ENCODE measurements at places on chromosomes 4 and X.

GRCh38 chrX:111129921-111130320, 33.9 kb downstream of the PAK3 start:
- DNase-seq = no peak

- DNase-seq = no peak
Observed at GRCh38 chr4:25011135-25011866, 19.4 kb downstream of the LGI2 start.

- no peak for DNase-seq
Observed at GRCh38 chr4:72975488-72975784, 94.1 kb downstream of the COX18 start.

GRCh38 chrX:30196322-30196721, 19.0 kb upstream of the MAGEB2 start:
- peak; percentile 4 for DNase-seq

DNA sequence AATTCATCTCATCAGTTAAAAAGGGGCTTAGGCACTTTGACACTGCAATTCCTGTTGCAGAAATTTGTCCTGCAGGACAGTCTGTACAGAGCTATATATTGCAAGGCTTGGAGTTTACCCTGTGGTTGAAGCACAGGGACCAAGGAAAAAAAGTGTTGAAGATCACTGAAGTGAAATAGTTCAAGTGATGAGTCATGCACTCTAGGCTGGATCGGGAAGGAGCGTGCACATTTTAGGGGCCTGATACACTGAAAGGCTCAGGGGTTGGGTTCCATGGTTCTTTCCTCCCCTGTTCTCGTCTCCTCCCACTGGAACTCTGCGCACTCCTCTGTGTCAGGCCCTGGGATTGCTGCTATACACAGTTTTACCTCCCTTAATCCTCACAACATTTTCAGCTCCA, 104.9 kb upstream of the ARMCX2 start:
- DNase-seq = no peak

GRCh38 chr4:100357542-100357941, 160.3 kb downstream of the EMCN start:
- DNase-seq = no peak

DNA sequence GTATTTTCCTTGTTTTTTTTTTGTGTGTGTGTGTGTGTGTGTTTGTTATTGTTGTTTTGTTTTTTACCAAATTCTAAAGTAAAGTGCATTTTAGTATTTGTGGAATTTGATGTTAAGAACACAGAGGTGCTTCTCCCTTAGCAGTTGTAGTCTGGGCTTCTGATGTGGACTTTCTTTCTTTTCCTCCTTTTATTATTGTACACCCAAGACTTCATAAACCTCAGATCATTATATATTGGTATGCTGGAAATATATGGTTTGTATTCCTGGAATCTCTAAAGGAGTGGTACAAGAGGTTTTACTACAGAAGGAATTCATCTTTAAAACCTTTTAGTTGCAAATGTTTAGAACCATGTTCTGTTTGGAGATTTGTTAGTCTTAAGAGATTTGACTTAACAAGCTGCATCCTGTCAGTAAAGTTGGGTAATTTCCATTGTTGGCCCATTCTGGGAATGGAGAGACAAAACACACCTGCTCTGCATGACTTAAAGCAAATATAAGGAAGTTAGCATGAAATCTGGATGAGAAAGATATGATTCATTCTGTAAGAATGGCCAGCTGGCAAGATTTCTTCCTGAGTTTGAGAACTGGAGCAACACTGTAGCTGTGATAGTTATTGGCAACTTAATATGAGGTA, 64.0 kb downstream of the SMAD1 start:
- peak; percentile 42 for DNase-seq

Data from RCC 7860 (cell line).